GM04503 (cell line): ENCODE measurements at places on chromosomes 4 and X.

- DNase-seq, result no peak
These were observed 136.6 kb upstream of the HHIP start for GRCh38 chr4:144509088-144510015.

DNA sequence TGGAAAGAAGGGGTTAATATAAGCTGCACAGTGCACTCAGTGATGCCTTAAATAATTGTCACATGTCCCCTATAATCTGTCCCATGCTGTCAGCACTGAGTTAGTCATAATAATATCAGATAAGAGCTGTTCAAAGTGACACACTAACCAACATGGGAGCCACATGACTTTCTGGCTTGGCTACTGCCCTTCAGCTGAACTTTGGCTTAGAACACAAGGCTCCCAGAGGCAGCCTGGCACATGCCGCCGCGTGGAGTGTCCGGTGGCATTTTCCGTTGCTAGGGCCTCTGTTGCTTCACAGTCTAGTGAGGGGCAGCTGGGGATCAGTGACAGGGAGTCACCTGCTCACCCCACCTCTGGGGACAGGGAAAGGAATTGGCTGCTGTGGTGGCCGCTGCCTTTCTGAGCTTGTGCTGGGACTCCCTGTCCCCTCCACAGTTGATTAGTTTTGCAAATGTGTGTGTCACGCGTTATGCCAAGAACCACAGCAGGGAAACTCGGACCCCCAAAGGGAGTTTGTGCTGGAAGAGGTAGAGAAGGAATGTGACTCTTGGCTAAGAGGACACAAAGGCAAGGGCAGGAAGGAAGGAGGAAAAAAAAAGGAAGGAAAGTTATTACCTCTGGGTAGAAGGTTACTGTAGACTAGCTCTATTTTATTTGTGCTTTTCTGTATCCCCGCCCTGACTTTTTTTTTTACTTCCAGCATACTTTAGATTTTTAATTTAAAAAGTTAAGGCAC lies 41.1 kb upstream of the PPARGC1A start:
- no peak for DNase-seq

DNA sequence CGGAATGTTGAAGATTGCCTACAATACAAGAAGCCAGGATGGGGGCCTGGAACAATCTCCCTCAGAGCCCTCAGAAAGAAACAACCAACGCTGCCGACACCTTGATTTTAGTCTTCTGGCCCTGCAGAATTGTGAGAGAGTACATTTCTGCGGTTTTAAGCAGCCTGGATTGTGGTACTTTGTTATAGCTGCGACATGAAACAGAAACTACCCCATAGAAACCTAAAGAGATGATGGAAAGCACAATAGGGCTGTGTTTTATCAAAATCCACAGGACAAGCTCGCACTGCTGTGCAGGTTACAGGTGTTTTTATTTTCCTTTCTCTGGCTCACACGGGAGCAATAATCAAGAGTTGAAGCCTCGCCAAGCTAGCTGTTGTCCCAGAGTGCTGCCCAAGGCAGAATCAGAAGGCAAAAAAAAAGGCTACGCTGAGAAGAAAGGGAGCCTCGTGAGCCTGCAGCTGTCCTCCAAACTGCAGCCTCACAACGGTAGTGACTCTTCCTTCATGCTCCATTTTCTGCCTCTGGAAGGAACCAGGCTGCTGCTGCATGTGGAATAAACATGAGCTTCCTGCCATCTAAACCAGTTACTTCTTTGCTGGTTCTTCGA lies 232.4 kb downstream of the LDB2 start:
- DNase-seq, result no peak

DNA sequence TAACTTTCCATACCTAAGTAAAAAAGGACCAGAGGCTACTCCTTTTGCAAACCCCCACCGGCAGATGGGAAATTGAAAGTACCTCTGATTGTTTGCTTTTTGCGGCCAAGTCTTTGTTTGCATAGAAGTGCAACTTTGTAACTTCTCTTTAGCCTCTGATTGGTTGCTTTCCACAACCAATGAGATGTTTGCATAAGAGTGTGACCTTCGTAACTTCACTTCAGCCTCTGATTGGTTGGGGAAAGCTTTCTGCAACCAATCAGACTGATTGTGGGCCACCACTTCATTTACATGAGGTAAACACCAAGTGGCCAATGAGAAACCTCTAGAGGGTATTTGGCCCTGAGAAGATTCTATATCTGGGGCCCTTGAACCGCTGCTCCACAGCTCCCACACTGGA lies 48.8 kb upstream of the PGRMC1 start:
- DNase-seq, result no peak

- DNase-seq, result no peak
These were observed at the start of gene ZFP92 for GRCh38 chrX:153411255-153411987. Gene ZFP92, plus strand, starts transcription at chrX:153411472. Its CDS starts 6,851 bp downstream, at chrX:153418323.

- DNase-seq, result no peak
These were observed 344.8 kb downstream of the ZNF674 start for GRCh38 chrX:46200413-46200812.

- no peak for DNase-seq
These were observed 350.6 kb upstream of the SLC7A11 start for GRCh38 chr4:138592796-138593195.

DNA sequence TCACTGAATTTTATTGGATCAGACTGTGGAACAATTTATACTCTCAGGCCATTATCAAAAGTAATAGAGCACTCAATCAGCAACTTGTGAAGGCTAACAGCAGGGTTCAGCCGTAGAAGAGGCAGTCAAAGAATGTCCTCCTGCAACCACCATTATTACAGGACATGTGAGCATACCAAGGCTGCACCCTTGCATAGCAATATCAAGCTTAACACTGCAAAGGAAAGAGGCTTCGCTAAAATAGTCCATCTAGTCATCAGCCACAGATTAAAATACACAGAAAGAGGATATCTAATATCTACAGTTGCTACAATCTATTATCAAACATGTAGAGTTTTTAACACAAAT lies 42.9 kb upstream of the TMPRSS11B start:
- no peak for DNase-seq

- DNase-seq, result no peak
These were observed 657 bp upstream of the ANKRD50 start for GRCh38 chr4:124713185-124713592.

DNA sequence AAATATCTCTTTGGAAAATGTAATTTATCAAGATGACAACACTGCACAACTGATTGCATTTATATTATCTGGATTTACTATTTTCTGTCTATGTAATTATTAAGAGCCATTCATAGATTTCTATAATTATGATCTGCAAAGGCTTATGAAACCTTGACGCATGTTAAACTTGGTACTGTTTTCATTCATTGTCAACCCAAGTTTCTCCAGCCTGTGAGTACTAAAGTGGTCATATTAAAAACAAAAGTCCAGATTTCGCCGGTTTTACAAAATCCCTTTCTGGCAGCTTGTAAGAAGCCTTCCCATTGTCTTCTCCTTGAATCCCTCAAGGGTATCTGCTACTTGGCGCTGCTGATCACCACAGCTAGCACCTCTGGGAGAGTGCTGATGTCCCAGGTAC lies 19.7 kb upstream of the GRPR start:
- DNase-seq, result no peak

- DNase-seq, result no peak
These were observed 16.8 kb downstream of the CPZ start for GRCh38 chr4:8609406-8609805.

DNA sequence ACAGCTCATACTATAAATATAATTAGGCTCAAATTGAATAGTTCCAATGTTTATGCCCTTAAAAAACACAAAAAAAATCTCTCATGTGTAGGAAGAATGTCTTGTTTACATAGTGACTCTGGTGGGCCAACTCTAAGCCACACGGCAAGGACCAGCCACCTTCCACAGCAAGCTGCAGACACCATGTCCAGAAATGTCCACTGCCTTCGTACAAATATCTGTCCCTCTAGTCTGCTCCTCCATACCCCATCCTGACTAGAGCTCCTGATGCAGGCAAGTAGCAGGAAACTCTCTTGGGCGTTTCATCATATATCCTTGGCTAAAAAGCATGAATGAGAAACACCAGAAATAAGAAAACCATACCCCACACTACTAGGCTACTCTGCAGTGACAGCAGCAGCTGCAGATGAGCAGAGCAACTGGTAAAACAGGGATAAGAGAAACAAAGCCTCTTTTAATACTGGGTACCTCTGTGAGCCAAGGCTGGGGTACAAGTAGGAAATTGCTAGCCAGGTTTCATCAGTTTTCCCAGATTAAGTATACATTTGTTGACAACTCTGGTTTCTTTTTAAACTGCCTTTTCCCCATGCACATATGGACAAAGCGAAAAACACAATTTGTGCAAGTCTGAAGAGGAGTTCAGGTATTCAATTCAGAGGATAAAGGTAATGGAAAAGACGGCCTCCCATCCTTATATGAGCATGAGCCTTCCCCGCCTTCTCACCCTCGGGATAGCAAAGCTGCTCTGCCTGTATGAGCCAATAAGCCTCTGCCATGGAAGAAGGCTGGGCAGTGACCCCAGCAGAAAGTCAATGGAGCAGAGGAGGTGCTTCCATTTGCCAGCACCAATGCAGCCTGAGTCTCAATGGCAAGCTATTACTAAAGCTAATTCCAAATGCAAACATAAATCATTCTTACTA lies 245.4 kb downstream of the DCLK2 start:
- no peak for DNase-seq

- DNase-seq, result no peak
These were observed 8.7 kb upstream of the ABLIM2 start for GRCh38 chr4:8167291-8167690.

DNA sequence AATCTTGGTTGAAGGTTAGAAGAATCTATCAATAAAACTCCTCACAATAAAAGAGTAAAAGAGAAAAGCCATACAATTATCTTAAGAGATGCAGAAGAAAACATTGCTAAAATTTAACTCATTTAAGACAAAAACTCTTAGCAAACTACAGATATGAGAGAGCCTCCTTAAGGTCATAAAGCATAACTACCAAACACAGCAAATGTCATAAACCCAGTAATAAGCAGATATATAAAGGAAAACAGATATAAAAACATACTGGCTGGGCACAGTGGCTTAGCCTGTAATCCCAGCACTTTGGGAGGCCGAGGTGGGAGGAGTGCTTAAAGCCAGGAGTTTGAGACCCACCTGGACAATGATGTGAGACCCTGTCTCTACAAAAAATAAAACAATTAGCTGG lies 165.3 kb downstream of the FAM13A start:
- DNase-seq, result no peak

- DNase-seq, result no peak
These were observed 737.2 kb upstream of the SLIT2 start for GRCh38 chr4:19514276-19515070.

DNA sequence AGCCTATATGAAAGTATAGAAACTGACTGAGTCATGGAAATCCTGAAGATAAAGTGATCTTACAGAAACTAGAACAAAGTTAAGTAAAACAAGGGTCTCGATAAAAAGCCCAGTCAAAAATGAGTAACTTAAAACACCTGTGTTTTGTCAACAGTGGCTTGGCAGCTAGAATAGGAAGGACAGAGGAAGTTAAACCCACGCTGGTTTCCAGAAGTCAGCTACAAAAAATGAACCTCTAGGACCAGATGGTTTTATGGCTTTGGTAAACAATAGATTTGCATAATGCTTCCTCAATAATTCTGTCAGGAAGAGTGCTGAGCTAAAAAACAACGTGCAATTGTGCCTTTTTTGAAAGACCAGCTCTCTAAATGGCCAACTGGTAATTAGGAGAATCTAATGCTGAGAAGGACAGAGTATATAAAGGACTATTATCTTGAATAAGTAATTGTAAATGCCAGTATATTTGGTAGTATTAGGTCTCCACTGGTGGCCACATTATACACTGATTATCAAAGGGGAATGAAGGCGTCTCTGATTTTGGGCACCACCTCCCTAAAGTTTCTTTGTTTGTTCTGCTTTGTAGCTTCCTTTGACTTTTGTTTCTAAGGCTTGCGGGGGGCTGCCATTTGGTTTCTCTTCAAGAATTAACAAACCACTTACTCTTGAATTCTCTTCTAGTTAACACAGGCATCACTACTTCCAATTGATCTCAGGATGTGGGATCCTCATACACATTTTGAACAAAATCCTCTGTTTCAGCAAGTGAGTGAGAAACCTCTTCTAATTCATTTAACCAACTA lies 72.2 kb upstream of the PPP3CA start:
- DNase-seq, result no peak

GRCh38 chr4:77352192-77352591 lies 195.2 kb downstream of the CCNG2 start:
- no peak for DNase-seq

GRCh38 chrX:98068024-98068580 lies 1184.4 kb downstream of the RPA4 start:
- DNase-seq, result no peak

DNA sequence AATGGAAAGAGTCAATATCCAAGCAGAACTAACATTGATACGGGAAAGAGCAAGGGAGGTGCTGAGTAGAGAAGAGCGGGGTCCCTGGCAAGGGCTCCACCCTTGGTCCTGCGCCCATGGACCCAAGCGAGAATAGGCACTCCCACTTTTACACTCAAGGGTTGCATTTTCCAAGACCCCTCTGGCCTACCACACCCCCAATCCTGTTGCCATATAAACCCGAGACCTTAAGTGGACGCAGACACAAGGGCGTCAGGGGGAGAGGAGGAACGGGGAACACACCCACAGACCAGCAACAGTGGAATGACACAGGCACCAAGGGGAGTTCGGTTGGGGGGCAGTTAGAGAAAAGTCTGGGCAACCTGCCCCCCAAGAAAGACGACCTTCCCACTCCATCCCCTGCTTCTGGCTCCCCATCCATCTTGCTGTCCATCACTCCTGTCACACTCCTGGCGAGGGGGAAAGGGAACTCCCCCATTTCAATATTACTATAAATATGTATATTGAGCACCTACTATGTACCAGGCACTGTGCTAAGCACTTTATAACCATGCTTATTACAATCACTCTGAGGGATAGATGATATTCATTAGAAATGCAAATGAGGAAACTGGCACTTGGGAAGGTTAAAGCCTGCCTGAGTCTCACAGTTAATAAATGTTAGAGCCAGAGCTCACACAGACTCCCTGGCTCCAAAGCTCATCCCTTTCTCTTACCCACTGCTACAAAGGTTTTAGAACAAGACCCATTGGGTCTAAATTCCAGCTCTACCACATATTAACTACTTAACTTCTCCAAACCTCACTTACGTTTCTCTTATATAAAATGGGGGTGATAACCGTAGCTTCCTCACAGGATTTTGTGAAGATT lies 51.7 kb downstream of the SCD5 start:
- DNase-seq, result no peak

GRCh38 chrX:132481449-132481848 lies 7.4 kb downstream of the MBNL3 start:
- no peak for DNase-seq

DNA sequence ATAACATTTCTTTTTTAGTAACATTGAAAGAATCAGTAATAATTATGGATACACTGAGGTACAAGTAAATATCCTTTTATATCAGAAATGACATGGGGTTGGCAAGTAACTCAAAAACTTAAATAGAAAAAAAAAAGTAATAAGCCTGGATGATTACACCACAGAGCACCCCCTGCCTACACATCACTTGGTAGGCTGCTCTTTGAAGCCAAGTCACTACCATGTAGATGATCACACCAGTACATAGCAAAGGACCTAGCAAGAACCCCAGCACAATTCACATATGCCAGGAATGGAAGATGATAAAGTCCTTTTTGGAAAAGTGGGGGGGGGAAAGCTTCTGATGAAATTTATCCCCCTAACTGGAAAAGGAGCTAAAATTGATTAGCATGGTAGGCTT lies 56.9 kb downstream of the METTL14 start:
- no peak for DNase-seq

GRCh38 chr4:24559889-24560288 lies 24.5 kb downstream of the DHX15 start:
- no peak for DNase-seq
